Stimulated activated CD4-positive, alpha-beta T cell treated with anti-CD3 and anti-CD28 coated beads, Interleukin-1b, Interleukin-23, amount 100 ng/mL, for 1 hour (primary cell): ENCODE measurements at places on chromosomes 4 and X.

DNA sequence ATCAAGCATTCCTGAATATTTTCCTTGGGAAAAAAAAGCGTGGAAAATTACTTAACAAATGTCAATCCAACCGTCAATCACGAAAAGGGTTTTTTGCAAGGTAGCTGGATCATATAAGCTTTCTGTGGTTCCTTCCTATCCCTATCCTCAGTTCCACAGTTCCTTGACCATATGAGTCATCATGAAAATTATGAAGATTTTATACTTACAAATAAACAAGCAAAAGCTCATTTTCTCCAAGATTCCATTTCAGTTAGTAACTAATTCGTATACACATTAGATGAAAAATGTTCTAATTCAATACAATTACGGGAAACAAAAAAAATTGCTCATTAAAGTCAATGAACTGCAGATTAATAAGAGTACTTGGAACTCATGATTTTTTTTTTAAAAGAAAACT is 228.8 kb downstream of the NSUN7 start:
- DNase-seq: no peak

DNA sequence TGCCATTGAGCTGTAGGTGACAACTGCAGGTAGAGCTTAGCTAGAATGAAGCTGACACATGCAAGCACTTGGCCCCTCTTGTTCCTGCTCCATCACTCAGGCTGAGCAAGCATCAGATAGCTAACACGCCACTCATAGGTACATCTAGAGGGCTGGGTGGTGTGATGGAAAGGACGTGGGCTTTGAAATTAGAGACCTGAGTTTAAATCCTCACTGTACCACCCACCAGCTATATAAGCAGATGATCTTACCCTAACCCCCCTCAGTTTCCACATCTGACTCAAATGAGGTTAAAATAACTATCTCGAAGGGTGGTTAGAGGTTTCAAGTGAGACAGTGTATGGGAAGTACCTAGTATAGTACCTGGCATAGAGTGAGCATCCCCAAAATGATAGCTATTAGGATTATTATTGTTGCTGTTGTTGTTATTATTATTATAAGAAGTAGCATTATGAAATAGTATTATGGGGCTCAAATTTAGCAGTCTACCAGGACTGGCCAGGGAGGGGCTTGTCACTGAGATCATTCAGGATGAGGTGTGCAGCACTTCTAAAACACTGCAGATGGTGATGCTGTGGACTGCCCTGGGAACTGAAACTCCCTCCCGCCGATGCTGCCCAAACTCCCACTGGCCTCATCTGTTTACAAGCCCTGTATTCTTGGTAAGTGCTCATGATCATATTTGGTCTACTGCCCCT is 59.0 kb downstream of the REELD1 start:
- no peak for DNase-seq

DNA sequence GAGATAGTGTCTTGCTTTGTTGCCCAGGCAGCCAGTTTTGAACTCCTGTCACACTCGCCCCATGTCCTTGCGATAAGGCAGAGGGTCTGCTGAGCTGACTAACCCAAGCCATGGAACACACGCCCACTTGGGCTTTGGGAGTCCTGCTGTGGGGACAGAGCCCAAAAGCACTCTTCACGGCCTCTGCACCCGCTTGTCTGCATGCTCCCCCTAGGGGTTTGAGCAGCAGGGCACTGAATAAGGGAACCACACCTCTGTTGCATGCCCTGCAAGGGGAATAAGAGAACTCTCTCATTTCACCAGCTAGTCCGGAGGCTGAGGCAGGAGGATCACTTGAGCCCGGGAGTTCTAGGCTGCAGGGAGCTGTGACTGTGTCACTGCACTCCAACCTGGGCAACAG is 166.0 kb downstream of the STAG2 start:
- DNase-seq: no peak

DNA sequence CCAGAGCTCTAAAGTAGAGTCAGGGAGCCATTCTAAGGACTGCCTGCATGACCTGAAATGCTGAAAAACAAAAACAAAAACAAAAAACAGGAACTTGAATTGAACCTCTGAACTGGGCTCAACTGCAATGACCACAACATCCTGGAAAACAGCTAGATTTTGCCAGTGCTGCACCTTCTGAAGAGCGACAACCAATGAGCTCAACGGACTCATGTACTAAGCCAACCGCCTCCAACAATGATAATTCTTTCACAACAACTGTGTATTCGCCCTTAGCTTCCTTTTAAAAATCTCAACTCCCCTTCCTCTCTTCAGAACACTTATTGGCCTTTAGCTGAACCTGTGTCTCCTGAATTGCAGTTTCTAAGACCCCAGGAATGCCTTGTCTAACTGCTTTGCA is 69.8 kb downstream of the HAUS3 start:
- DNase-seq: no peak

DNA sequence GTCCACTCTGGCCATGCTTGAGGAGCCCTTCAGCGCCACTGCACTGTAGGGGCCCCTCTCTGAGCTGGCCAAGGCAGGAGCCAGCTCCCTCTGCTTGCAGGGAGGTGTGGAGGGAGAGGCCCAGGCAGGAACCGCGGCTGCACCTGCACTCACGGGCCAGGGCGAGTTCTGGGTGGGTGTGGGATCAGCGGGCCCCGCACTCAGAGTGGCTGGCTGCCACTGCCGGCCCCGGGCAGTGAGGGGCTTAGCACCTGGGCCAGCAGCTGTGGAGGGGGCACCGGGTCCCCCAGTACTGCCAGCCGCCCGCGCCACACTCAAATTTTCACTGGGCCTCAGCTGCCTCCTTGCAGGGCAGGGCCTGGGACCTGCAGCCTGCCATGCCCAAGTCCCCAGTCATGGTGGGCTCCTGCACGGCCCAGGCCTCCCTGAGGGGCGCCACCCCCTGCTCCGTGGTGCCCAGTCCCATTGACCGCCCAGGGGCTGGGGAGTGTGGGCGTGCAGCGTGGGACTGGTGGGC is 347.2 kb upstream of the SPOCK3 start:
- no peak for DNase-seq

GRCh38 chrX:148457279-148457678 is 43.1 kb upstream of the AFF2 start:
- DNase-seq: no peak

GRCh38 chr4:71268166-71268565 is 70.7 kb upstream of the SLC4A4 start:
- DNase-seq: no peak

DNA sequence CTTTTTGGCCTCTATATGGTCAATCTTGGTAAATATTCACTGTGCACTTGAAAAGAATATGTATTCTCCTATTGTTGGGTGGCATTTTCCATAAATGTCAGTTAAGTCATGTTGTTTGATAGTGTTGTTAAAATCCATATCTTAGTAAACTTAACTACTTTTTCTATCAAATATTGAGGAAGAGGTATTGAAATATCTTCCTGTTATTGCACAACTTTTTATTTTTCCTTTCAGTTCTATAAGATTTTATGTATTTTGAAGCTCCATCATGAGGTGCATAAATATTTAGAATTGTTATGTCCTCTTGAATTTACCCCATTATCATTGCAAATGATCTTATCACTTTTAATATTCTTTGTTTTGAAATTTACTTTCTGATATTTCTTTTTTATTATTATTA is 3.4 kb downstream of the GK2 start:
- no peak for DNase-seq

GRCh38 chr4:112818594-112818965 is 181.6 kb downstream of the LARP7 start:
- DNase-seq: no peak

DNA sequence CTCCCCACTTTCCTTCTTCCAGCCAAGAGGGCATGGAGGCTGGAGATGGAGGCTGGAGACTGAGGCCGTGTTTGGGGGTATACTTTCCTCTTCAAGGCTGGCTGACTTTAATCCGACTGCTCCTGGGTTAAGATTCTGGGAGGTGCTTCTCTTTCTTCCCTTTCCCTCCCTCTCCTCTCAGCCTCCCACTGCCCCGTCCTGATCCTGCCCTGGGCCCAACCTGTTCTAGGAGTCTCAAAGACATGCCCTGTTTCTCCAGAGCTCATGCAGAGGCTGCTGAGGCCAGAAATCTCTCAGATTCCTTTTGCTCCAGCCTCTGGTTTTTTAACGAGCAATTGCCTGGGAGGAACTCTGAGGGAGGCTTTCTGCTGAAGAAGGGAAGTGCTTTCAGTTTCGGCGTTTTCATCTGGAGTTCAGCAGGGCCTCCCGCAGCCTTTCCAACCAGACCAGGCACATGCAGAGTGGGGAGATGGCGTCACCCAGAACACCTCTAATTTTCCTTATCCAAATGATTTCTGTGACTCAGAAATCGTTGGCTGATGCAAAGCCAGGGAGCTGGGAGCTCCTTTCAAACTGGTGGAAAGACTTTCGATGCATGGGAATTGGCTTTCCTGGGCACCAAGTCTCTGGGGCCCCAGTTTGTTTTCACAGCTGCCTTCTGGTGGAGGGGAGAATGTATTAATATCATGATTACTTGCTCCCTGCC is 34.5 kb upstream of the FAM9C start:
- DNase-seq: no peak

GRCh38 chr4:145871209-145871608 is 67.4 kb downstream of the ZNF827 start:
- DNase-seq: no peak

DNA sequence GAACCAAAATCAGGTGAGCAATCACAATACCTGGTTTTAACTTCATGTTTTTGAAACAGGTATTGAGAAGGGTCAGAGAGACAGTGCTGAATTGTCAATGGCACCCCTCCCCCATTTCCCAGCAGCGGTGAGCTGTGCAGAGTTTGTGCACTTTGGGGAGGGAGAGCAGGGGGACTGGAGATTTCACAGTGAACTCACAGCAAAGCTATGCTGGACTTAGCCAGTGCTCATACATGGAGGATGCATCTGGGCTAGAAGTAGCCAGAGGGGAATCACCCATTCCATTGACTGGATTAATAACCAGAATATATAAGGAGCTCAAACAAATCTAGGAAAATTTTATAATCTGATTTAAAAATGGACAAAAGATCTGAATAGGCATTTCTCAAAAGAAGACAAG is 612.6 kb downstream of the STPG2 start:
- DNase-seq: no peak

- DNase-seq: no peak
Measured at GRCh38 chr4:80307774-80308465, 27.6 kb upstream of the CFAP299 start.

- DNase-seq: no peak
Measured at GRCh38 chr4:122221322-122221721, 69.2 kb downstream of the BLTP1 start.

DNA sequence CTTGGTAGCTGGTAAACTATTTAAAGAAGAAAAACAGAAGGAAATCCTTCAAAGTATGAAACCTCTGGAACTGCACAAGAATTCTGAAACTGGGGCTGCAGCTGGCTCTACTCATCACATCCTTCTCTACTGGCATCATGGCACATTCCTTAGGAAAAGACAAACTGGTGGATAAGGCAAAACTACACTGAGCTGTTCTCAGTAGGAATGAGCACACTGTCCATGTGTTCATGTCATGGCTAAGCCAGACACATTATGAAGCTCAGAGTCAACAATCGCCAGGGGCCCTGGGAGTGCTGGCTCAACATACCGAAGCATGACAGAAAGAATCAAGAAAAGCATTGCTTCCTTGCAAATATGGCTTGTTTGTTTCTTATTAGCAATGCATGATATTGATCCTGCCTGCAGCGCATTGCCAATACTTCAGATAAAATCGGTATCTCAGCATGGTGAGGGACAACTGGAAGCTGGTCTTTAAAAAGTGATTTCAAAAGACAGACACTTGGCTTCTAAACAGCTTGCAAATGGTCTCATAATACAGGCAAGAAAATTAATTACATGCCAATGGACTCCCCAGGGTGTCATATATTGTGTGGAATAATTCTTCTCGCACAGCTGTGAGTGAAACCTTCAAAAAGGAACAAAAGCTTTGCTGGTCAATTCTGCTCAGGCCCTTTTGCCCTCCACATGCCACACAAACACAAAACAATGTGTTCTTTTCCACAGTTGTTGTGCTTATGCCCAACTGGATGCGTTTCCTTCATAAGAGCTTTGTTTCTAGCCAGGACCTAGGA is 300.2 kb upstream of the VCX start:
- DNase-seq: no peak

DNA sequence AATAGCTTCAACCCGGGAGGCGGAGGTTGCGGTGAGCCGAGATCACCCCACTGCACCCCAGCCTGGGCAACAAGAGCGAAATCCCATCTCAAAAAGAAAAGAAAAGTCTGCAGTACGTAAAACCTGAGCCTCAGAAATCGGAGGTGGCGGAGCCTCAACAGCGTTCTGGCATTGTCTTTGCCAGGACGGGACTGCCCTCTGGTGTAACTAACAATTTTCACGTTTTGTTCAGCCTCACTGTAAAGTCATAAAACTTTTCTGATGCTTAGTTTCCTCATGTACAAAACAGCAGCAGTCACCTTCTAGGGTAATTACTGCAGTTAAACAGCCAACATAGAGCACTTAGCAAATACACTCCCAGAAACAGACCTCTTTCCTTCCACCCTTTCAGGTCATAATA is 121.7 kb downstream of the RBM47 start:
- no peak for DNase-seq
